ENCODE measurements at places on chromosomes 3 and 15.
A peak's percentile ranks its signal among the peaks of the same experiment; 100 is the strongest.

GRCh38 chr3:129812589-129812988 is 80.9 kb downstream of the TMCC1 start:
- no peak for DNase-seq

- no peak for DNase-seq
Observed at GRCh38 chr3:148297013-148297412, 400.7 kb upstream of the AGTR1 start.

DNA sequence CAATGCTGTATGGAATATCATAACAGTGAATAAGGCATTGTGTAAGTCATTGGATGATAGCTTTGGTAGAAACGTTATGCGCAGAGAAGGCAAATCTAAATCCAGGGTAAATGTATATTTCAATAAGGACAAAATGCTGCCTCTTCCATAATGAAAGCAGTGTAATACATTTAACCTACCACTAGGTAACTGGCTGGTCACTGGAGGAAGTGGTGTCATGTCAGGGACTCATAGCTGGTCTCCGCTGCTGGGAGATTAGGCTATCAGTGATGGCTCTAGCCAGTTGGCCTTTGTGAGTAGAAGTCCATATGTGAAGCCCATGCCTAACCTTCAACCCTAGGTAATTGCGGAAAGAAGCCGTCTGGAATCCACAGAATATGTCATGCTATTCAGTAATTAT is 140.9 kb downstream of the NLGN1 start:
- no peak for DNase-seq

- no peak for DNase-seq
Observed at GRCh38 chr15:83065431-83065830, 1.6 kb downstream of the BTBD1 start.

DNA sequence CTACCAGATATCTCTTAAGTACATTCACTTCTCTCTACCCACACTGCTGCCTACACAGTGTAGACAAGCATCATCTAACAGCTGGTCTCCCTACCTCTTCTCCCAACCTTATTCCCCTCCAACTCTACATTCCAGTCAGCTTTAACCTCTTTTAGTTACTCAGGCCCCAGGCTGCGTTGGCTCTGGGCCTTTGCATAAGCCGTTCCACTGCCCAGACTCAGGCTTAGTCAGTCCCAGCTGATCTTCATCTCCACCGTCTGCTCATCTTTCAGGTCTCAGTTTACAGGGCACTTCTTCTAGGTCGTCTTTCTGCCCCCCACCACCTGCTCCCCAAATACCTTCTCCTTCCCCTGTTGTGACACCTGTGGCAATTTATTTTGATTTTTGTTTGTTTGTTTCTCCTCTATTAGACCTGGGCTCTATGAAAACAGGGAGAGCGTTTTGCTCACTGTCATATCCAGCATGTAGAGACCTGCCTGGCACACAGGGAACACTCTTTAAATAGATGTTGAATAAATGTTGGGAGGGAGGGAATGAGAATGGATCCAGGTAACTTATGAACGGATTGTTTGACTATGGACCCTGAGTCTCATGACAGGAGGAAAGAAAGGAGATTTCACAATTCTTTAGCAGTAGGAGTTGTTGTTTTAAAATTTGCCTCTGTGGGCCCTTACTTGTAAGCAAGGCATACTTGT is 11.1 kb downstream of the SLC27A2 start:
- no peak for DNase-seq

GRCh38 chr3:168116279-168116678 is 20.6 kb upstream of the GOLIM4 start:
- peak; percentile 54 for DNase-seq

DNA sequence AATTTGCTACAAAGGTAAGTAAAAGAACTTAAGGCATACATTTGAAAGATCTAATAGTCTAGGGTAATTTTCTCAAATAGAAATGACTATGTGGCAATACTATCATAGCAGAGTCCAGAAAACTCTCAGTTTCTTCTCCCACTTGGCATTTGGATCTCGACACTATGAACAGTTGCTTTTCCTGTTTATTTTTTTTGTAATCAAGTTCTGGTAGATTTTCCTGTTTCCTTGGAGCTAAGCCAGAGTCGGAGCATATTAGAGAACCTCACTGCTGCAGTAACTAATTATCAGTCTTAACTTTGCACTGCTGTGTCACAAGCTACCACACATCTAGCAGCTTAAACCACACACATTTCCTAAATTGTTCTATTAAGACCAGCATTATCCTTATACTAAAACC is 44.9 kb upstream of the ZNF385D start:
- DNase-seq, result no peak

DNA sequence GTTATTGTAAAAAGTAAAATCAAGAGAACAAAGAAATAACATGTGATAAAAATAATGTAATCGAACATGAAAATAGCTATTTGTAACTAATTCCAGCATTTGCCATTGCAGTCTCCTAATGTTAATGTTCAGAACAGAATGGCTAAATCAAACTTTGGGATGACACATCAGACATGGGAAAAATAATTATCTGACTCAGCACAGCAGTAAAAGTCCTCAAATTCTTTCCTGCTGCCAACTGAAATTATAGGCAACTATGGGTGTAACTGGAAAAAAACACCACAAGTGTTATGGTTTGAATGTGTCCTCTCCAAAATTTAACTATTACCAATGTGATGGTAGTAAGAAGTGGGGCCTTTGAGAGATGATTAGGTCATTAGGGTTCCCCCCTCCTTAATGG is 446.7 kb downstream of the C3orf38 start:
- DNase-seq, result no peak

GRCh38 chr3:169458752-169459151 is 204.8 kb downstream of the MECOM start:
- no peak for DNase-seq

DNA sequence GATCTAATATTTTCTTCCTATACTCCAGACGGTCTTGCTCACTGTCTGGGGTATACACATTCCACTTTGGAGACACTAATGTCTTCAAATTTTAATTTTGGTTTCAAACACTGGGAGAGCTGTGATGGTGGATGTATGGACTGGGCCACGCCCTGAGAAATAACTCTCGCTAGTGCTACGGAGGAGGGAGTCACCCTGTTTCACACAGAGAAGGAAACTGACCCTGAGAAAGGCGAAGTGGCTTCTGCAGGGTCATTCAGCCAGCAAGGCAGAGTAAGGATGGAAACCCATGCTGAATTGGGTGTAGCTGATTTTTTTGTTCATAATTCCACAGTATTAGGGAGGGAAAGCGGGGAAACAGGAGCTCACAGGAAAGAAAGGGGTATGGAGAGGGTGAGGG is 8.6 kb upstream of the SKIC8 start:
- peak; percentile 25 for DNase-seq
